ENCODE measurements at places on chromosomes 11 and 22. TPM values are rescaled to one million over a fixed set of nuclear protein-coding genes. Genes with fewer than 3 reads are reported as not detected.
A peak's percentile ranks its signal among the peaks of the same experiment; 100 is the strongest.

XPNPEP3 gene
- 9.5 TPM for total RNA-seq

DNA sequence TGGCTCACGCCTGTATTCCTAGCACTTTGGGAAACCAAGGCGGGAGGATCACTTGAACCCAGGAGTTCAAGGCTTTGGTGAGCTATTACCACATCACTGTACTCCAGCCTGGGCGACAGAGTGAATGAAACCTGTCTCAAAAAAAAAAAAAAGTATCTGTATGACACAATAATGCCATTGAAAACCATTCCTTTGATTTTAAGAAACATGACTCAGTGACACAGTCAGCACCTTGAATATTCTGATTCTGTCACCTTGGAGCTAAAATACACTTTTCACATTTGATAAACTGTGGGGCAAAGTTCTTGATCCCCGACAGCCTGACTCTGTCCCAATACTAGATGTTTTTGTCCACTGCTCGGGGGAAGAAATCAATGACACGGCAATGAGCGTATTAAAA is 16.7 kb upstream of the ELFN2 start:
- H3K36me3 ChIP-seq: no peaks in the 10 kb centered on the region
- no peak overlapping the region for H3K4me3 ChIP-seq
- H3K27ac ChIP-seq: no peak overlapping the region

NTM gene
- 144 TPM for total RNA-seq

- H3K4me1 ChIP-seq: no peaks in the 10 kb centered on the region
- no peak overlapping the region for H3K27ac ChIP-seq
- H3K27me3 ChIP-seq: no peaks in the 10 kb centered on the region
- H3K36me3 ChIP-seq: no peaks in the 10 kb centered on the region
These were observed 106.0 kb upstream of the OR9Q1 start for GRCh38 chr11:57917632-57918031.

DNA sequence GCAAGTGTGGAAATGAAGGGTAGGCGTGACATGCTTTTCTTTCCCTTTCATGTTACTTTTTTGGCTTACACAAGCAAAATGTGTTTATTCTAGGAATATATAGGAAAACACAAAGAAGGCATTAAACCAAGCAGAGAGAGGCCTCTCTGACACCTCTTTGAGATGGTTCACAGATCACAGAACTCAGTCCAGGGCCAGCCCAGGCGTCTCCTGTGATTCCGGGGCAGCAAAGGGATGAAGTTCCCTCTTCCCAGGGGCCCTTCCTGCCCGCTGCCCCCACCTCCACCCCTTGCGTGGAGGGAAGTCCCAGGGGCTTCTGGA is 78.0 kb downstream of the CACNA1I start:
- H3K27ac ChIP-seq: no peak overlapping the region
- H3K36me3 ChIP-seq: peaks cover 39% of the 10 kb centered on the region
- H3K4me1 ChIP-seq: peaks cover 27% of the 10 kb centered on the region
- DNase-seq: no peak

DNA sequence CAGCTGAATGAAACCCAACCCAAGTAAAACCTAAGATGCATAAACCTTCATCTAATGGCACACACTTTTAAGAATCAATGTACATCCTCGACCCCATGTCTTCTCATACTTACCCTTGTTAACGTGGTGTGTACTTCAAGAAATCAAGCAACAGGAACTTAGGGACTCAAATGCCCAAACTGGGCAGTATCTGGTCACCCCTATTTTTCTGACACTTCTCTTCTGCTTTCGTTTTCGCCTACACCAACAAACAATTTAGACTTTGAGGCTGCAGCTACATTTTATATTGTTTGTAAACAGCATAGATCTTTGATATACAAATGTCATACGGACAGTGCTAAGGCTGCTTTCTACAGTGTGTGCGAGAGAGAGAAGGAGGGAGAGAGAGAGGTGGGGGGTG is 1044.0 kb downstream of the NTM start:
- H3K4me3 ChIP-seq: no peak overlapping the region
- no peak for DNase-seq
- H3K4me1 ChIP-seq: no peaks in the 10 kb centered on the region
- H3K36me3 ChIP-seq: no peaks in the 10 kb centered on the region

- H3K27me3 ChIP-seq: no peaks in the 10 kb centered on the region
- H3K27ac ChIP-seq: no peak overlapping the region
- peaks cover 4% of the 10 kb centered on the region for H3K4me1 ChIP-seq
- DNase-seq: no peak
These were observed 565.4 kb downstream of the ETS1 start for GRCh38 chr11:128022007-128022368.

- peak overlapping the region; percentile 84 for H3K27ac ChIP-seq
- H3K4me1 ChIP-seq: peaks cover 18% of the 10 kb centered on the region
- no peaks in the 10 kb centered on the region for H3K27me3 ChIP-seq
- DNase-seq: peak; percentile 62
These were observed 517 bp downstream of the SPINDOC start for GRCh38 chr11:63813563-63814382.

DNA sequence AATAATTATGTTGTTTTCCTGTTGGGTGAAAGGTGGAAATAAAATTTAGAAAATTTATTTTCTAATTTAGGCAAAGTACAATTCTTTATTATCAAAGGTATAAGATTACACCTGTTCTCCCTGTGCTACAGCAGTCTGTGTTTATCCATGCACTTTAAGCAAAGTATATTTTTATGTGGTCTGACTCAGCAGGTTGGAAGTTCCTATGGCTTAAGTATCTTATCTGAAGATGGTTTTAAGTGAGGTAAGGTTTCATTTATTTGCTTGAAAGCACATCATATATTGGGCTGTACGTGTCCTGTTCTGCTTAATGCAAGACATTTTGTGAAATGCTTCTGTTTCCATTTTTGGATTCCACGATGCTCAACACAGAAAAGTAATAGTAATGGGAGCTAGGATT is 14.6 kb downstream of the PPME1 start:
- H3K4me1 ChIP-seq: no peaks in the 10 kb centered on the region
- no peaks in the 10 kb centered on the region for H3K27me3 ChIP-seq
- no peak for DNase-seq
- peaks cover 4% of the 10 kb centered on the region for H3K36me3 ChIP-seq
- no peak overlapping the region for H3K27ac ChIP-seq

THOC5 gene
- 34.2 TPM for total RNA-seq

DMC1 gene
- 3.9 TPM for total RNA-seq

DNA sequence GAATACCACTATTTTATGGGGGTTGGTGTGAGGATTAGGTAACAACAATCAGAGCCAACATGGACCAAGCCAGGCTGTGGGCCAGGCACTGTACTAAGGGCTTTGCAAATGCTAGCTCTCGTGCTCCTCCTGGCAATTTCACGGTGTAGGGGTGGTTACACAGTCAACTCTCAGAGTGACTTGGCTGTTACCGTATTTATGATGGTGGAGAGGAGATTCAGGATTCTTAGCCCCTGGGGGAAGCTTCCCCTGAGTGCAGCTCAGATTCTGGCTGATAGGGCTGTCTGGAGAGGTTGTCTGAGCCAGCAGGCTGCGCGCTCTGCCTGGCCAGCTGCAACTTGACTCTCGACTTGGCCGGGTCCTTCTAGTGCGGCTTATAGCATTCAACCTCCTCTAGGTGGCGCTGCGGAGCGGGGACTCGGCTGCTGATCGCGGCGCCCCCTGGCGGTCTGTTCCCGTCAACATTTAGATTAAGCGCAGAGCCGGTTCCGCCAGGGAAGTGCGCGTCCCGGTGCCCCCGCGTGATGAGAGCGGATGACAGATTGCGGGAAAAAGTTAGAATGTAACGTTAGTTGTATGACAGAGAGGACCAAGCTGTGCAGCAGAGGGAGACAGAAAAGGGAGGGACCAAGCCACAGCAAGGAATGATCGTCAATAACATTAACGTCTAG is 4.5 kb upstream of the NCF4 start:
- DNase-seq: peak; percentile 95
- H3K27ac ChIP-seq: no peak overlapping the region
- H3K4me1 ChIP-seq: peaks cover 16% of the 10 kb centered on the region
- H3K4me3 ChIP-seq: no peak overlapping the region

Measured in spinal cord (tissue), 10 donors.